Foreskin keratinocyte (primary cell): ENCODE measurements at places on chromosomes 2 and 18. TPM values are rescaled to one million over a fixed set of nuclear protein-coding genes. Genes with fewer than 3 reads are reported as not detected.

TUBB6 gene
- total RNA-seq = 772 and 774 TPM in 2 replicates

KIF5C gene
- total RNA-seq = 0.07 and 0.11 TPM in 2 replicates

C2orf72 gene
- total RNA-seq = not detected in 2 replicates

KLHL41 gene
- total RNA-seq = 0.17 and 0.18 TPM in 2 replicates

ABCG5 gene
- not detected in 2 replicates for total RNA-seq

MRPL44 gene
- total RNA-seq = 29.5 and 33.2 TPM in 2 replicates

LYPD6B gene
- 5.2 and 7.7 TPM in 2 replicates for total RNA-seq

FOXI3 gene
- total RNA-seq = 0.04 TPM in 1 of 2 replicates, not detected in the other

UGT1A10 gene
- not detected in 2 replicates for total RNA-seq

NEB gene
- total RNA-seq = under 0.01 and 0.27 TPM in 2 replicates

CREG2 gene
- 1.1 and 1.5 TPM in 2 replicates for total RNA-seq

GRCh38 chr2:138112536-138112935 lies 148.3 kb downstream of the HNMT start:
- peak; percentile 44 for DNase-seq

- DNase-seq = no peak
Observed at GRCh38 chr2:231353469-231353868, 42.0 kb upstream of the B3GNT7 start.

DNA sequence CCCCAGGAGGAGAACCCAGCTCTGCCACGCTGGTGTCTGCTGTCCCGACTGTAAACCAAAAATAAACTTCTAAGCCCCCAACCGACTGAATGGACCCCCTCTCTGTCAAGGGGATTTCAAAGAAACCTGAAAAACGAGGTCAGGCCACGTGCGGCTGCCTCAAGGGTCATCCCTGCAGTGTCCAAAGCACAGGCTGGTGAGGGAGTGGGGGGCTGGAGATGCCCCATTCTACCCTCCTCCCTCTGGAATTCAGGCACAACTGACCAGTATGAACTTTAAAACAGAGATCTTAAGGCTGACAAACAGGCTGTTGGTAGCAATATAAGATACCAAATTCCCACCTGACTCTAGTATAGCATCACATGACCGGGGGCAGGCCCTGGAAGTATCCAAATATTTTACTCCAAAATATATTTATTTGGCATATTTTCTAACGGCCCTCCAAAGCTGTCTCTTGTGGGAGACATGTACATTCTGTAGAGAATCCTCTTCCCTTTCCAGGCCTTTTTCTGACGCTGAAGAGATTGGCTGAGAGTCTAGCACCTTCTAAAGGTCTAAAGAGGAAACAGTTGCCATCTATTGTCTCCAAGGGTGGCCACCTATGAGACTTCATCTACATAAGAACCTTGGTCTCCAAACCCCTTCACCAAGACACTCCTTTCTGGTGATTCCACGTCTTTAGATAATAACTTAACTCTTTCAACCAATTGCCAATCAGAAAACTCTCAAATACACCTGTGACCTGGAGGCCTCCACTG lies 40.4 kb upstream of the CTDP1 start:
- no peak for DNase-seq

GRCh38 chr18:78999939-79000338 lies 20.3 kb downstream of the SALL3 start:
- DNase-seq = no peak

GRCh38 chr18:79302120-79302519 lies 93.6 kb upstream of the NFATC1 start:
- DNase-seq = no peak

DNA sequence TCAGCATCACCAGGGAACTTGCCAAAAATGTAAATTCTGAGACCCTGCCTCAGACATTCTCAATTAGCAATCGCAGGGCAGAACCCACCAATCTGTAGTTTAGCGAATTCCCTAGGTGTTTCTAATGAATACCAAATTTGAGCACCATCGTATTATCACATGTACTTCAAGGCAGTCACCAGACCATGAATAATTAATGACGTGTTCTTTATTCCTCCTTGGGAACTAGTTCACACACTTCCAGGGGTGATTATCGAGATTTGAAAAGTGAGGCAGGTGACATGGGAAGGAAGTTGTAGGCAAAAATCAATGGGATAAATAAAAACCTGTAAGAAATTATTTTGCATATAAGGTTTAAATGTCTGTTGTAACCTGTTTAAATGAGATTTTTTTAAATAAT lies 102.5 kb upstream of the CRIM1 start:
- DNase-seq = no peak

- no peak for DNase-seq
Observed at GRCh38 chr18:30376515-30376914, 666.0 kb downstream of the DSC3 start.

DNA sequence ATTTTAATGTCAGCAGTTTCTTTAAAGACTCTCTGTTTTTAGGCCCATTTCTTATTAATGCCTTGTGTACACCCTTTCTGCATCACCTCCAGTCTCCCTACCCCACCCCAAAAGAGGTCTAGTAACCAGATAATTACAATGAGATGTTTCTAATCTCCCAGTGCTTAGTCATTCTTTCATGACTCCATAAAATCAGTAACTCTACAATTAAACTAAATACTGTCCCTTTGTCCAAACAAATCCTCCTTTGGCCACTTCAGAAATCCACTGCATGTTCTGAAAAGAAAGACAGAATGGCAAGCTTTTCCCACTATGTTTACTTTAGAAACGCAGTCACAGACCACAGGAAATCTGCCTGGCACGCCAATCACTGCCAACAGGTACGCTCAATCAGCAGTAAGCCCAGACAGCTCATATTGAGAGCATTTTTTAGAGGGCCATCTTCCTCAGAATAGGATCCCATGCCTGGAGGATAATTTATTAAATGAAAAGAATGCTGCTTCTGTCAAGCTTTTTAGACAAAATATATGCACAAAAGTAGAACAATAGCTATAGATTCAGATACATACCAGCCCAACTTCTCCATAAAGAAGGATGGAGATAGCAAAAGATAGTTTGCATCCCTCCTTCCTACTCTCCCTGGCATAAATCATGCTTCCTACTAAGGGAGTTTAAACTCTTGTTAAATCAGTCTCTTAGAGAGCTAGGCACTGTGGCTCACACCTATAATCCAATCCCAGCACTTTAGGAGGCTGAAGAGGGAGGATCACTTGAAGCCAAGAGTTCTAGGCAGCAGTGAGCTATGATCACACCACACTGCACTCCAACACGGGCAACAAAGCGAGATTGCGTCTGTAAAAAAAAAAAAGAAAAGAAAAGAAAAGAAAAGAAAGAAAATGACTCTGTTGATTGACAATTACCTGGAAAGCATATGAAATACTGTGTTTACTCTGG lies 14.6 kb downstream of the CLASP1 start:
- DNase-seq = peak; percentile 74

GRCh38 chr2:78721355-78722033 lies 304.0 kb upstream of the REG3G start:
- DNase-seq = no peak

DNA sequence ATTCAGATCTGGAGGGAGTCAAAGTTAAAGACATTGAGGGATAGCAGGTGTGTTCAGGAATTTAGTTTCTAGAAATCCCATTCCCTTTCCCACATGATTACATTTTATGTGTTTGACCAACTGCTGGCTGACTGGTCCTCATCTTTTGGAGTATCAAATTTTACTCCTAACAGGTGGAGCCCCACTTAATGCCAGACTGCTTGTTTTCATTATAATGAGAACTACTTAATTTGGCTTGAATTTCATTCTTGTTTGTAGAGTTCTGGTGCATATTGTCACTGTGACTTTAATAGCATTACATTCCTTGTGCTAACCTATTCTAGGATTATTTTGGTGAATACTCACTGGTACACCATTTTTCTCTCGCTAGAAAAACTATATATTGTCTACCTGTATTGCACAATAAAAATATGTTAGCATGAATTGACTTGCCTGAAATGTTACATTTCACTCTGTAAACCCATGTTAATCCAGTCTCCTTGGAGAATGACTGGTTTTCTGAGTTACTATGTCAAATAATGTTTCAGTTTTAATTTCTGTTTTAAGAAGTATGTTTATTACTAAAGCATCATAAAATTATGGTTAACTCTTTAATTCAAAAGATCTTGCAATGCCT lies 98.2 kb downstream of the TANC1 start:
- peak; percentile 59 for DNase-seq

DNA sequence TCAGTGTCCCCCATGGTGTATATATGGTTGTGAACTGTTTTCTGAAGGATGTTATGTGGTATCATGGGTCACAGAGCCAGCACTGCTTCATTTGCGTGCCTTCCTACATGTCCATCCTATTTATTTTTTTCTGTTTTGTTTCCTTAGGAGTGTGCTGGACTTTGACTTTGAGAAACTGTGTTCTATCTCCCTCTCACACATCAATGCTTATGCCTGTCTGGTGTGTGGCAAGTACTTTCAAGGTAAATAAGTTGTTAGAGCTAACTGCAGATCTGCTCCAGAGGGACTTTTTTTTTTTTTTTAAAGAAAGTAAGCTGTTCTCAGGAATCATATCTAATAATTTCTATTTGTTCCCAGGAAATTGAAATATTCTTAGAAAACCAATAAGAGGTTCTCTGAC lies 5.4 kb downstream of the USP39 start:
- DNase-seq = no peak

DNA sequence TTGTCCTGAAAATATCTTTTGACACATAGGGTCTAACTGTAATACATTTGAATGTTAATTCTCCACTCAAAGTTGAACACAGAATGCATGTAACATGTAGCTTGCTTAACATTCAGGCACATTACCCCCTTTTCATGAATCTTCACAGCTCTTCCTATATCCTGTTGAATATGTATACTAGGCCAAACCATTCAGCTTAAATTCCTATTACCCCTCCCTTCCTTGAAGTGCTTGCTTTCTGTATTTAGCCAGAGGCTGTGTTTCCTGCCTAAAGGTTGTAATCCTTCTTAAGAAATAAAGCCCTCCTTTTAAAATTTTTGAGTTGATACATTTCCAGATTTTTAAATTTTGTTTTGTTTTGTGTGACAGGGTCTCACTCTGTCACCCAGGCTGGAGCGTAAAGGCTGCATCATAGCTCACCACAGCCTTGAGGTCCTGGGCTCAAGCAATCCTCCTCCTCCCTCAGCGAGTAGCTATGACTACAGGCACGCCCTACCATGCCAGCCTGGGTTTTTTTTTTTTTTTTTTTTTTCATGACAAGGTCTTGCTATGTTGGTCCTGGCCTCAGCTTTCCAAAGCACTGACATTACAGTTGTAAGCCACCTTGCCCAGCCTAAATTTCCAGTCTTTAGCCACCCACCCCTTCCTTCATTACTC lies 357.6 kb downstream of the DSC3 start:
- DNase-seq = peak; percentile 1

DNA sequence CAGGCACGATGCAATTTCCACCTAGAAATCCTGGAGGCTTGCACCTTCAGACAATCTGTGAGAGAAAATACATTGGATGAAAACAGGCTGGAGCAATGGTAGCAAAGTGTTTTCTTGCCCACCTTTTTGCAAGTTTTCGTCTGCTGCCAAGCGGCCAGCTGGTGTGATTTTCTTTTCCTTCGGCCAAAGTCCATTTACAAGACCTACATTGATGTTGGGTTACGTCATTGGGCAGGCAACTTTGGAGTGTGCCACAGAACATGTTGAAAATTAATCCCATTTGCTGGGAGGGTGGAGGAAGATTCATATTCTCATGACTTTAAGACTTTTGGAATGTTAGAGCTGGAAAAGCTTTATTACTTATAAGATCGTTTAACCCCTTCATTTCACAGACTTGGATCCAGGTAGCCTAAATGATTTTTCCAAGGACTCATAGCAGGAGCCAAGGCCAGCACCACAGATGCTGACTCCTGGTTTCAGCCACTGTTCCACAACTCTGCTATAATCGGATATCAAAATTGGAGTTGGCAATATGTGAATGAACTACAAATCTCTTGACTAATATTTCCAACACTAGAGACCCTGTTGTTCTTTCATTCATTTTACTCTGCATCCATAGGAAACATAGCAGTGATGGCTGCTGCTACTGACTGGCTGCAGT lies 352.1 kb downstream of the RND3 start:
- no peak for DNase-seq

GRCh38 chr2:240429341-240429871 lies 6.1 kb upstream of the GPC1 start:
- no peak for DNase-seq

DNA sequence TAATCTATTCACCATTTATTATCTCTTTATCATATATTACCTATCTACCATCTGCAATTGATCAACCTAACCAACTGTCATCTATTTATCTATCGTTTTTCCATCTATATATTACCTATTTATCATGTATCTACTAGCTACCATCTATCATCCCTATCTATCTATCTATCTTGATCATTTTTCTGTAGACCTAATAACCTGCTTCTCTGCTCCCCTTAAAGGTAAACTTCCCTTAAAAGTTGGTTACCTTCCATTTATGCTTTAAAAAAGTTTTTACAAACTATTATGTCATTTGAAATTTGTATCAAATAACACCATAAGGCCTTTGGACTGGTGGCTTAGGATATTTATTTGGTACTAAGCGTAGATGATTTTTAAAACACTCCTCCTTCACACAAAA lies 47.2 kb downstream of the TMEM18 start:
- no peak for DNase-seq

DNA sequence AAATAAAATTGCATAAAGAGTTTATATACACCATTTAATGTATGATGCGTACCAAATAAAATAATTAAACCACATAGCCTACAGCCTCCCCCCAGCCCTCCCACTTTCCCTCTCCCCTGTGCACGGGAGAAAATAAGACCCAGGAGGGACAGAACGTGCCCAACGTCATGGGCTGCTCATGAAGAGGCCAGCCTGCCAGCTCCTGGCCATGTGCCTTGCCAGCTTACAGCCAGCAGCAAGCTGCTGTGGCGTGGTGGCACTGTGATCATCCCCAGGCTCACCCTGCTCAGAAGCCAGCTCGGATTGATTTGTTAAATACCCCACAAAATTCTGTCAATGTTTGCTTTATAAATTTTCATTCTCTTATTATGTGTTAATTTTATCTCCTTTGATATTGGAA lies 7.6 kb downstream of the GPR148 start:
- DNase-seq = no peak

DNA sequence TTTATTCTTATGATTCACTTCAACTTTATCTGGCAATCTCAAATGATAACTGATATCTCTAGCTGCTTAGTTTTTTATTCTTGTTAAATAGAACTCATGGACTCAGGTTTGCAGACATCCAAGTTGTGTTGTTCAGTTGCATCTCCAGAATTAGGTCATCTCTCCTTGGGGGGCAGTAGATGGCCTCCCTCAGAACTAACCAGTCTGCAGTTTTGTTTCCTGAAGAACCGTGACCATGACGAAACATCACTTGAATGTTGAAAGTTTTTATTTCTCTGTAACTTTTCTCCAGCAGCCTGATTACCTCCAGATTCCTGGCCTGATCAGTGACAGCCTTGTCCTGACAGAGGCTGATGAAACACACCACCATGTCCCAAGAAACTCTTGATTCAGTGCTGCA lies 321.5 kb downstream of the GALNT13 start:
- DNase-seq = no peak

DNA sequence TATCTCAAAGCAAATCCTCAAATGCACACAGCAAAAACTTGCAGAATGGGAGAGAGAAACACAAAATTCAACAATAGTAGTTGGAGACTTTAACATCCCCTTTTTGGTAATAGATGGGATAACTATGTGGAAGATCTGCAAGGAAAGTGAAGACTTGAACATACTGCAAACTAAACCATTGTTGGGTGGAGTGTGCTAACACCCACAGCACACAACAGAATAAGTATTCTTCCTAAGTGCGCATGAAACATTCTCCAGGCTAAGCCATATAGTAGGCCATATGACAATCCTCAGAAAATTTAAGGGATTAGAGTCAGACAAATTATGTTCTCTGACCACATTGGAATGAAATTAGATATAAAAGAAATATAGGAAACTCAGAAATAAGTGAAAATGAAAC lies 230.6 kb downstream of the FBXO15 start:
- no peak for DNase-seq

GRCh38 chr18:24964216-24964615 lies 387.8 kb downstream of the ZNF521 start:
- DNase-seq = no peak
